ENCODE measurements at places on chromosomes 5 and 9. TPM values are rescaled to one million over a fixed set of nuclear protein-coding genes. Genes with fewer than 3 reads are reported as not detected.

- no peak for DNase-seq
Measured at GRCh38 chr9:36971935-36972488, 62.1 kb downstream of the PAX5 start.

Gene CCL27
- 0.60 TPM for polyA plus RNA-seq

Gene HINT1
- polyA plus RNA-seq, result 362 TPM

DNA sequence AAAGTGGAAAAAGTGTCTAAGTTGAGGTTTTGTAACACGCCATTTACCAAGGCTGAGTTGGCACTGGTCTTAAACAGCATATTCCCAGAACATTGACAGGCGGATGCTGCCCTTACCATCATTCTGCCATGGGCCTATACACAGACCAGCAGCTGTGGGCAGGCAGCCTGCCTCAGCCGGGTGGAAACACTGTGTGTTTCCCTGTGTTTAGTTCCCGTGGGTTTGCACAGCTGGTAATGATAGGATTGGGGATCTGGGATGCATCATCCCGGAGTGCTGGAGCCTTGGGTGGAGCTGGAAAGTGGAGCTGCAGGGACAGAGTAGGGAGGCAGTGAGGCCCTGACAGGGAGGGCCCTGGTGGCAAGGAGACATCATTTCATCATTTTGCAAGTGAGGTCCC is 5.5 kb upstream of the FGD3 start:
- no peak for DNase-seq

Gene CER1
- 2.3 TPM for polyA plus RNA-seq

All from renal cortex interstitium (tissue), 15 donors.